ENCODE measurements at places on chromosomes 3 and 15.

DNA sequence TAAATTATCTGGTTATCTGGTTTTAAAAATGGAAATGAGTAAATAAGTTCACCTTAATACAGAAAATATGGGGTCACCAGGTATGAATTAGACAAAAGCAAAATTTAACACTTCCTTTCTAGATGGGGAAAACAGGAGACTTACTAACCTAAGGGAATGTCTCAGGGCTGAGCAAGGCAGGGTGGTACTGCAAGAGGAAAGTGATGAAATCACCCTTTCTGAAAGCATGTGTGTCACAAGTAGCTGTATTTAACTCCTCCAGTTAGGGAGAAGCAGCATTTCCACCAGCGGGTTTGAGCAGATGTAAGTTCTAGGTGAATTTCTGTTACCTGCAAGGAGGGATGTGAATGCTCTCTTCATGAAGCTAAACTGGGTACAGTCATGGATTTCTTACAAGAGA, 629.1 kb downstream of the MECOM start:
- DNase-seq = no peak

- DNase-seq = no peak
These were observed 16.4 kb upstream of the ZNF609 start for GRCh38 chr15:64443747-64444621.

GRCh38 chr15:78335985-78336384, 4.2 kb upstream of the CRABP1 start:
- no peak for DNase-seq

DNA sequence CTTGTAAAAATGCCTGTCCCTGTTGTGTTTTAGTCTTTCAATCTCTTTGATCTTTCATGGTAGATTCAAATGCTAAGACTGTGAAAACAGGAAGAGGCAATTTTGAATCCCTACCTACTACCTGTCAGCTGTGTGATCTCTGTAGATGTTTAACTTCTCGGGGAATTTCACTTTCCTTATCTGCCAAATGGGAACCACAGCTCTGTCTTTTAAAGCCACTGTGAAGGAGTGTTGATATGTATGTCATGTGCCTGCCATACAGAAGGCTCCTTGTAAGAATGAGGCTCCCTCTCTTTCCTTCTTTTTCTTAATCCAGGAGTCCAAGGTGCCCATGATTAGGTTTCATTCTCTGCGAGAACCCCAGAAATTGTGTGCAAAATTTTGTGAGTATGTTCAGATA, 139.6 kb upstream of the ADAMTS9 start:
- no peak for DNase-seq

DNA sequence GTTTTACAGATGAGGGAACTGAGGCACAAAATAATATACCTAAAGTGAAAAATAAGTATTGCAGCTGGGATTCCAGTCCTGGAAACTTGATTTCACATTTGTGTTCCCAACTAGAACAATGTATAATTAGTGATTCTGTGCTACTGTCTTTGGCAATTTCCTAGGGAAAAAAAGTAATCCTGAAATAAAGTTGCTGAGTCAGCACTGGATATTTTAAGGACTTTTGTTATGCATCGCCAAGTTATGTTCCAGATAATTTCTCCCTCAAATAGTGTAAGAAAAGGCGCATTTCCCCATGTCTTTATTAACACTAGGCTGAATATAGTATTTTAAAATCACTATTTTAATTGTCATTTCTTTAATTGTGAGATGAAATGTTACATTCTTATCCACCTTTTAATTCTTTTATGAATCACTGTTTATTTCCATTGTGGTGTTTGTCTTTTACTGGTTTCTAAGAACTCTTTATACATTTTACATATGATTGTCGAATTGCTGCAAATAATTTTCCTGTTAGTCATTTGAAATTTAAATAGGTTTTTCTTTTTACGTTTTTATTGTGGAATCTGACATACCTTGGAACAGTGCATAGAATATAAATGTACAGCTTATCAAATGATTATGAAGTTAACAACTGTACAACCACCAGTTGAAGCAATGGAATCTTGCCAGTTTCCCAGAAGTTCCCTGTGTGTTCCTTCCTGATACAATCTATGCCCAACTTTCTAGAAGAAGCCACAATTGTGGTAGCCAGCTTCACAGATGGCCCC, 56.6 kb downstream of the SH3GL3 start:
- DNase-seq = no peak

DNA sequence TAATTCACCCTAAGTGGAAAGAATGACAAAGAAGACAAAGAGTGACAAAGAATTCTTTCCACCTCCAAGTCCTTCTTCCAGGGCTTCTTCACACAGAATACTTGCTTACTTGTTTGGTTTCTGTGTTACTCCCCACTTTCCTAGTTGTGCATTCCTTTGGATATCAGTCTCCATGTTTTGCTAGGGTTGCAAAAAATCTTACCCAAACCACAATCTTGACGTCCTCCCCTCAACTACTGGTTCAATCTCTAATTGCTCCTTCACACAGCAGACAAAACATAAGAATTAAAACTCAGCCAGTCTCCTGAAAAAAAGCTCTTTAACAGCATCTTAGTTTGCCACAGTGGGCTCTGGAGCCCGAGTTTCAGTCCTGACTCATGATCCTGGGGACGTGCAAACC, 297.6 kb upstream of the CHRNA7 start:
- DNase-seq = no peak

DNA sequence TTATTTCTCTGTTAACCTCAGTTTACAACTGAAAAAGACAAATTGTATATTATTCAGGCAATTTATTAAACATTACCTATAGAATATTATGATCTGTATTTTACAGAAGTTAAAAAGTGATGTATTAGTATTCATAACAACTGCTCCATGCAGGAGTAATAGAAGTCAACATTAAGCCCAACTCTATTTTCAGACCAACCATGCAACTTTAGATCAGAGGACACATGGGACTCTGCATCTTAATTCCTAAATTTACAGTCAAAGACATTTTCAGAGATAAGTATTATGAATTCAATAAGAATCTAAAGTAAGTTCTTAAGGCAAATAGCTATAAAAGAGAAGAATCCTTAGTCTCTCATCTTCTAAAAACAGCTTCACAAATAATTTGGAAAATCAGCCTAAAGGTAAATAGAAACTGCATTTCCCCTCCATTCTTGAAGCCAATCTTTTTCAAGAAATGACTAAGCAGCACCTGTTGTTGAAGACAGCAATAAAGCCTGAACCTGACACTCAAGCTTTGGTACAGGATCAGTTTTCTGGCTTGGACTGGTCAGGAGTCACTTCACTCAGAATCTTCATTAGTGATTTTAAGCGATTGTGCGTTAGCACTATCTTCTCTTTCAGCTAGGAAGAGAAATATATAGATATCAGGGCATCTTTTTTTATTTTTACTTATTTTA, 23.0 kb downstream of the OIP5 start:
- DNase-seq = no peak

DNA sequence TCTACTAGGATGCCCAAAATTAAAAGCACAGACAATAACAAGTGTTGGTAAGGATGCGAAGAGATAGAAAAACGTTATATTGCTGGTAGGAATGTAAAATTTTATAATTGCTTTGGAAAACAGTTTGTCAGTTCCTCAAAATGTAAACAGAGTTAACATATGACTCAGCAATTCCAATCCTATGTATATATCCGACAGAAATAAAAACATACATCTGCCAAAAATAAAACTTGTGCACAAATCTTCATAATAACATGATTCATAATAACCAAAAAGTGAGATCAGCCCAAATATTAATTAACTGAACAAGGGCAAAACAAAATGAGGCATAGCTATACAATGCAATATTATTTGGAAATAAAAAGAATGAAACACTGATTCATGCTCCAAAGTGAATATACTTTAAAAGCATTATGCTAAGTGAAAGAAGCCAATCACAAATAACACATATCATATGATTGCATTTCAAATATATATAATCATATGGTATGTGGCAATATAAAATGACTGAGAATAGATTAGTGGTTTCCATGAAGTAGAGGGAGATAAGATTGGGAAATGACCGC, 609.3 kb downstream of the IGSF11 start:
- DNase-seq = no peak

GRCh38 chr15:36961956-36962355, 138.4 kb downstream of the MEIS2 start:
- DNase-seq = no peak

DNA sequence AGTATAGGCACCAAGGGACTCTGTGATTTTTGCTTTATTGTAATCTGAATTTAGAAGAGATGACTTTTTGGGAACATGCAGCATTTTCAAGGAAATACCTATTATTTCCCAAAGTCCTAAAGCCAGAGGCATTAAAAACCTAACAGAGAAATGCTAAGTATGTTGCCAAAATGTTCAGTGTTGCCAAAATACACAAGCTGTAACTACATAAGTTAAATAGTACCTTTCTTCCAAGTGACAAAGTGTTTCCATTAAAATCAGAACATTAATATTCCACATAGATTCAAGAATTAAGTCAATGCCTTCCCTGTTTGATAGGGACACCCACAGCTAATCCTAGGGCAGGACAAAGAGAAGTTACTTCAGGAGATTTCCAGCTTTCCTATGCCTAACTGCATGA, 42.0 kb downstream of the MKRN2 start:
- DNase-seq = no peak

DNA sequence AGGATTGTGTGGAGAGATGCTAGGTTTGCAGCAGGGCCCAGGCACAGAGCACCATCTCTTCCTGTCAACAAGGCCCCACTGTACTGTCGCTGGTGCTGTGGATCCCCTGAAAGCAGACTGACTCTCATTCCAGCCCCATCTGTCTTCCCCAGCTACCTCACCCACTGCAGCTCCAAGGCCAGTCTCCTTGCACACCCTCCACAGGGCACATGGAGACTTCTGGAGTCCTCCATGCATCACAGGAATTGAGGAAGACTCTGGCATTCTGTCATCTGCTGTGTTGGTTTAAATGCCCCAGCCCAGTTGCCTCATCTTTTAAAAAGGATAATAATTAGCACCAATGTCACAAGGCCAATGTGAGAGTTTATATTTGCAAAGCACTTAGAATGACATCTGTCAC, 301.2 kb downstream of the RPLP1 start:
- no peak for DNase-seq

DNA sequence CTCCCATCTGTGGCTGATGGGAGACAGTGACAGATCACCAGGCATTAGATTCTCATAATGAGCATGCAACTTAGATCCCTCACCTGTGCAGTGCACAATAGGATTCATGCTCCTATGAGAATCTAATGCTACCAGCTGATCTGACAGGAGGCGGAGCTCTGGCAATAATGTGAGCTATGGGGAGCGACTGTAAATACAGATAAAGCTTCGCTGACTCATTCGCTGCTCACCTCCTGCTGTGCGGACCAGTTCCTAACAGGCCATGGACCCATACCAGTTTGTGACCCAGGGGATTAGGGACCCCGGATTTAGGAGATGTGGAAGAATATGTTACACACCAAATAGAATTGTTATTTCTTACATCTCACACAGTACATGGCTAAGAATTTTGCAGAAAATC, 6.7 kb downstream of the ARGFX start:
- DNase-seq = no peak

DNA sequence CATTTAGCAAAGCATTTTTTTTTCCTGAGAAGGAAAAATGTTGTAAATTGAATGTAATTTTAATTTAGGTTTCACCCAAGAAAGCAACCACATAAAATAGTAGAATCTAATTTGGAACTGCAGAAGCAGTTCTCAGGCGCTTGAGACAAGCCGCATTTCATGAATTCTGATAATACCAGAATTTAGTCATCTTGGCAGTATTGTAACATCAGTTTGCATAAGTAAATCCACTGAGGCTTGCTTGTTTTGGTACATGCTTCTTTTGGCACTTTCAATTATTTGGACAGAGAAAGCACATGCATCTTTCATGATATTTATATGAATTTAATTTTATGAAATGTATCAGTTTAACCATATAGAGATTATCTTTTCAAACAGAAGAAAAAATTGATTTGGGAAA, 389.7 kb upstream of the ROBO1 start:
- no peak for DNase-seq

DNA sequence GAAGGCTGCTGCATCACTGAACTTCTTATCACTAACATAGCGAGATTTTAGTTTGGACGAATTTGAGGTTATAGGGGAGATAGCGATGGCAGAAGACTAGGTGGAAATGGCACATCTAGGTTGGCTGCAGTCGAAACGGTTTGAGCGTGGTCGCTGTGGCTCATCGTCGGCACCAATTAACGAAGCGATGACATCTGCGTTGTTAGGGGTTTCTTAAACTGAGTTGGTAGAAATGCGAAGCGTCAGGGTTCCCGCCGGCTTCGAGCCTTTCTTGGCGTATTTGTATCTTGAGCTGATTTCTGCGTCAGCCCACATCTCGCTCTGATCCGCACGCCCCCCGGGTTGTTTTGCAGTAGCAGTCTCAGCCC, 319 bp downstream of the LNP1 start:
- DNase-seq = peak; percentile 20

GRCh38 chr3:143989461-143989860, 17.8 kb downstream of the DIPK2A start:
- DNase-seq = no peak

- DNase-seq = no peak
These were observed 102.0 kb downstream of the GTPBP8 start for GRCh38 chr3:113092746-113093145.

GRCh38 chr3:72129501-72130094, 344.6 kb upstream of the PROK2 start:
- no peak for DNase-seq

DNA sequence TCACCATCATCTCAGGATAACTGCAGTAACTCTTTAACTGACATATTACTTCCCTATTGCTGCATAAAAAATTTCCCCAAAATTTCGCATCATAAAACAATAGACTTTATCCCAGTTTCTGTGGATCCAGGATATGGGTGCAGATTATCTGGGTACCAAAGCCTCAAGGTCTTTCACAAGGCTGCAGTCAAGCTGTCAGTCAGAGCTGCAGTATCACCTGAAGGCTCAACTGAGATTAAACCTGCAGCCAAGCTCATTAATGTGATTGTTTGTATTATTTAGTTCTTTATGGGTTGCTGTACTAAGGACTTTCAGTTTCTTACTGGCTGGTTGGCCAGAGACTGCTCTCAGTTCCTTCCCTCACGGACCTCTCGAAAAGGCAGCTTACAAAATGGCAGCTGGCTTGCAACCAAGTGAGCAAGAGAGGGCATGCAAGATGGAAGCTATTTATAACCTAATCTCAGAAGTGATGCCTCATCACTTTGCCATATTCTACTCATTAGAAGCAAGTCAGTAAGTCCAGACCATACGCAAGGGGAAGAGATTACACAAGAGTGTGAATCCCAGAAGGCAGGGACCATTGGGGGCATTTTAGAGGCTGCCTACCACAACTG, 54.9 kb downstream of the DCUN1D1 start:
- DNase-seq = peak; percentile 79

DNA sequence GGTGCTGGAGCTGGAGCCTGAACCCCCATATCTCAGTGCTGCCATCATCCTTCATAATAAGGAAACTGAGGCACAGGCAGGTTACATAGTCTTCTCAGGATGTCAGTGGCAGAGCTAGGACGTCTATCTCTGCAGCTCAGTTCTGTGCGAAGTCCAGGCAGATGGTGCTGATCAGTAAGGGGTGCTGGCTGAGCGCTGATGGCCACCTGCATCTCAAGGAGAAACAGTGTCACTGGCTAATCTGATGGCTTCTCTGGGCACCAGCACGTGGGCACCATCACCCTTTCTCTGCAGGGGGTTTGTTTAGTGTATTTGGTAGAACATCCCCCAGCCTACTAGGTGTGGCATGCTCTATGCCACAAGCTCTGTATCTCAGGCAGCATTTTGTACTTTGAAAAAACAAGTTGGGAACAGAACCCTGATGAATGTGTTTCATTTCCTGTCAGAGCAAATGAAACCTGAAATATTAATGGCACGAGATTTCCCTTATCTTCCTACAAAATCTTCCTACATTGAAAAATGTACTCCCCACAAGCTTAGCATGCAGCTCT, 35.1 kb downstream of the APBA2 start:
- DNase-seq = no peak

Measured in inflammatory macrophage treated with lipopolysaccharide for 1 hour (primary cell).